ENCODE measurements at places on chromosomes 5 and 9. TPM values are rescaled to one million over a fixed set of nuclear protein-coding genes. Genes with fewer than 3 reads are reported as not detected.

Gene LCN9
- total RNA-seq, result not detected

GRCh38 chr9:1722404-1722803 is 292.7 kb upstream of the SMARCA2 start:
- peak; percentile 14 for DNase-seq

DNA sequence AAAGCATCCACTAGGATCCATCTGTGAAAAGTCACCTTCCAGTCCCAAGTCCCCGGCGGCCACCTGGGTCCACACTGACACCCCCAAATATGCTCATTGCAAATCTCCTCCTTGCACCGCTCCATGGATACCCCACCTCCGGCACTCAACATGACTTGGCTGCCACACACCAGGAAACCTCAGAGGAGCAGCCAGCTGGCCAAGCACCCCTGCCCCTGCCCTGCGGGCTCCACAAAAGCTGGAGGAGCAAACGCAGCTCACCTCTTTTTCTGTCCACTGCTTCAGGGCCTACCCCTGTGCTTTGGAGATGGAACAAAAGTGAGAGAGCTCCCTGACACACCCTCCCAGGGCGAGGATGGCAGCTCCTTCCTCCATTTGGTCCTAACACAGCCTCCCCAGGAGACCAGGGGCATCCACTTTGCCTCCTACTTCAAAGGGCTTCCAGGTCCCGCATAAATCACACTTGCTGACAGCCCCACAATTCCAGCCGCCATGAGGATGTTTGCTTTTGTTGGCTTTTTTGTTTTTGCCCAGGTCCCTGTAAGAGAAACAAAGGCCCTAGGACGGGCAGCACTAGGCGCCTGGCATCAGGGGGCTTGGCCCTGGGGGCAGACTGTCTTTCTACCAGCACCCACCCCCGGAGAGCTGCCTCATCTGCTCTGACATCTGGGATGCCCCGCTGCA is 14.8 kb downstream of the ROR2 start:
- no peak for DNase-seq

GRCh38 chr5:169767938-169768337 is 130.9 kb downstream of the DOCK2 start:
- DNase-seq, result no peak

DNA sequence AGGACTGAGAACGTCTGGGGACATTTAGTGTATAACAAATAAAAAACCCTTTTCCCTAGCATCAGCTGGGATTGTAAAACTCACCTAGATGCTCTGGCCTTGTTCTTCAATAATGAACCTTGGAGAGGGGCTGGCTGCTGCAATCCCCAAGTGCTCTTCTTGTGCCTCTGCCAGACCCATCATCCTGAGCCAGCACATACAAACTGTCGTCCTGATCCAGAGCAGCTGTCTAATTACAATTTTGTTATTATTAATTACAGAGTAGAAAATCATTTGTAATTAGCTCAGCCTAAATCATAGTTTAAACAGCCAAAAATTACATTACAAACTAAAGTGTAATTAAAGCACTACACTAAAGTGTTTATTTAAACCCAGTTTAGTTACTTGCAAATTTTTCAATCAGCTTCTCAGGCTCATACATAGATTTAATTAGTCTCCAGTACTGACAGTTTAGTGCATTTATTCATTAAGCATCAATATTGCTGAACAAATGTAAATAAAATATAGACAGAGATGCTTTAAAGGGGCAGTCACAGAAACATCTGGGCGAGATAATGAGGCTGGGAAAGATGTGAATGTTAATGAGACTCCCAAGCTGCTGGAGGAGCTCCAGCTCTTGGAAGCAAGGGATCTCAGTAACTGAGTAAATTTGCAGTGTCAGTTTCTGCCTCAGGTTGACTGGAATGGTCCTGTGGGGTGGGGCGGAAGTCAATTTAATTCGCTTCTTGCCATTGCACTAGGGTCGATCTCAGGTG is 632.3 kb upstream of the TLE4 start:
- no peak for DNase-seq

- DNase-seq, result no peak
Observed at GRCh38 chr5:142073362-142073988, 35.1 kb upstream of the NDFIP1 start.

All from mammary epithelial cell (primary cell).